ENCODE measurements at places on chromosomes 13 and 19.

DNA sequence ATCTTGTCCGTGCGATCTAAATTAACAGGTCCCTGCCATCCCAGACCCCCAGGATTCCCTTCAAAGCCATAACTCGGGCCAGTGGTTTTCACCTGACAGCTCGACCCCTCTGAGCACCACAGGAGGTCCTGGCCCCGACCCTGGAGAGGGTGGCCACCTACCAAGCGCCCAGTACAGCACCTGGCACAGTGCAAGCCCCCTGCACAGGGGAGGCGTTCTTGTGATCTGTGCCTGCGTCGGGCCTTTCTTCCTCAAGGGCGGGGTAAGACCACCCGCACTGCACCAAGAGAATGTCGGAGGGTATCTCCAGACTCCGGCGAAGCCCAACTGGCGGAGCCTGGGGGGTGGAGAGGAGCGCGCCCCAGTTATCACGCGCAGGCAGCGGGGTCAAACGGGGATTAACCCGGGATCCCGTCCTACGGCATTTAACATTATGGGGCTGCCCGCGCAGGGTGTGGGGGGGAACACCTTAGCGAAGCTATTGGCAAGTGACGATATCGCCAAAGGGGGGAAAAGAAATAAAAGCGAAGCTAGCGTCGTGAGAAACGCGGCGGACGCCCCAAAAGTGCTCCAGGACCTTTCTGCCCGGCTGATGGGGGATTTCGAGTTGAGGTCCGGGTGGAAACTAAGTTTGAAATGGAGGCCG, 1.3 kb upstream of the HNRNPL start:
- no peak for DNase-seq

DNA sequence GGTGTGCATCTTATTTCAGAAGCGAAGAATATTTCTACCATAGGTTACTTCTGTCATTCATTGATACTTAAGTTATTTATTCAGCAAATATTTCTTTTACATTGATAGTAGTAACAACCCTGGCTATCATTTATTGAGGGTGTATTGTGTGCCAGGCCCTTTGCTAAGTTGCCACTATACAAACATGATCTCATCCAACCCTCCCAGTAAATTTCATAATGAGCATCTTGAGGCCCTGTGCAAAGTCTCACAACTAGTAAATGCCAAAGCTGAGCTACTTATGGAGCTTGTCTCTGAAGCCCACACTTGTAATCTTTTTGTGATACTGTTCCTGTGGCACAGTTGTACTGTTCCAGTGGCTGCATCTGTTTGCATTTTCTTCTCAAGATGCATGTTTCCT, 36.1 kb downstream of the RNASEH2B start:
- DNase-seq: no peak

DNA sequence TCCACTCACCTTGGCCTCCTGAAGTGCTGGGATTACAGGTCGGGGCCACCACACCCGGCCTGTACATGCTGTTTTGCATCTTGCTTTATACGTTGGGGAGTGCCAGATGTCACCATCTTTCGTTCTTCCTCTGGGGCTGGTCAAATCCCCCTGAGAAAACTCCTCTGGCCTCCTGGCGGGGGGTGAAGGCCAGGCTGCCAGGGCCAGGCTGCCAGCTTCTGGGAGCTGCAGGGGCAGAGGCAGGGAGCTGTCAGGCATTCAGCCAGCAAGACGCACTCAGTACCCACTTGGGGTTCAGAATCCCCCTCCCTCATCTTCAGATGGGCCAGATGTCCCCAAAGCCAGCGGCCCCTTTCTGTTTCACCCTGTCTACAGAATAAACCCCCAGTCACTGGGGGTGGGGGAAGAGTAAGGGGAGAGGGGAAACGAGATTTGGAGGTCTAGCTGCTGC, 16.1 kb downstream of the ZSWIM9 start:
- no peak for DNase-seq

DNA sequence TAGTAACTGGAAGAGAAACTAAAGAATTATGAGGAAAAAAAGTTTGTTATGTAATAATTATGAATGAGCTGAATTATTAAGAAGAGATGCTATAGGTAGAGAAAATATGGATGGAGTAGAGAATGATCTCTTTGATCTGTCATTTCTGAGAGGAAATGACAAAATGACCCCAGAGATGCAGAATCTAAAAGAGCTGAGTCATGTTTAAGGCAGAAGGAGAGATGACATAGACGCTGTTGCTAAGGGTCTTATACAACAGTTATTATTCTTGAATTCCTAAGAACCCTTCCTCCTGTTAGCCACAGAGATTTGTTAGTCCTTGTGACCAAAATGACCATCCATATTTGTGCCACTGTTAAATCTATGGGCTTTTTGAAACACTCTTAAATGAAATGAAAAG, 58.3 kb upstream of the FREM2 start:
- DNase-seq: no peak

DNA sequence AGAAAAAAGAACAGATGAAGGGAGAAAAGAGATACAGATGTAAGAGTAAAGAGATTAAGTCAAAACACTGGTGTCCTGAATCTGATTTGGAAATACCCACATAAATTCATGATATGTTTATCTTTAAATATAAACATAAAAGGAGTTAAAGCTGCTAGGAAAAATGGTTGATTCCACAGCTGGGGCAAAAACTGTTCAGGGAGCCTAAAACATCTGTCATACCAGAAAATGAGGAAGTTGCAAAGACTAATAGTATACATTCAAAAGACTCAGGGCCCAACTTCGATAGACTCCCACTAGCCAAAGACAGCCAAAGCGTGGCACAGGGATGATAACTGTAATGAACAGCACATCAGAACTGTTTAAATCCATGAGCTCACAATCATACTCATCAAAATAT, 62.0 kb downstream of the ABCC4 start:
- DNase-seq: no peak

- DNase-seq: no peak
These were observed 12.4 kb downstream of the CEBPG start for GRCh38 chr19:33385956-33386355.

DNA sequence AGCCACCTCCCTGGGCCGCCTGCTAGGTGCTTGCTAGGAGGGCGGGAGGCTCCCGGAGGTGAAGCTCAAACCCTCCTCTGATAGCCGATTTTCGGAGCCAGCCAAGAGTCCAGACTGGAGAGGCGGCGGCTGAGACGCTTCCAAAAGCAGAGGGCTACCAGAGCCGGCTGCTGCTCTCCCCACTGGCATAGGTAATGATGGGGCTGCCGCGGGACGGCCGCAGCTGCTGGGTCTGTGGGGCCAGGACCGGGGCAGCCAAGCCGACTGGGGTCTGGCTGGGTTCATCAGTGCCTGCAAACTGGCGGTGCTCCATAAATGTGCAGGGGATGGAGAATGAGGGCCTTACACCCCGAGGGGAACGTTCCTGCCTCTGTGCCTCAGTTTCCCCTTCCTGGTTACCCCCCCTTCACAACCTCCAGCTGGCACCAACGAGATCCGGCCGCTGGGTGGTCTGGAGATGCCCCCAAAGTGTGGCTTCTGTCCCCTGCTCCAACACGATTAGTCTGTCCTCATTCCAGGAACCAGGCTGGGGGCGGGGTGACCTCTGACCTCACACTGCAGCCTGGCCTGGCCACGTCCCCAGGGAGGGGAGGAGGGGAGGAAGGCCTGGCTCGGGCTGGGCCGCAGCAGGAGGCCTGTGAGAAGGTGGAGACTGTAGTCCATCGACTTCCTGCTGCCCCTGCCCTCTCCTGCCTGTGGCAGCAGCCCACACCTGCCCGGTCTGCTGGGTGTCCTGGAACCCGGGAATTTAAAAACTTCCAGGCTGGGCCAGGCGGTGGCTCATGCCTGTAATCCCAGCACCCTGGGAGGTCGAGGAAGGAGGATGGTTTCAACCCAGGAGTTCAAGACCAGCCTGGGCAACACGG, 3.8 kb upstream of the WDR18 start:
- DNase-seq: no peak

- no peak for DNase-seq
These were observed 126.9 kb downstream of the SIPA1L3 start for GRCh38 chr19:38033658-38034491.

DNA sequence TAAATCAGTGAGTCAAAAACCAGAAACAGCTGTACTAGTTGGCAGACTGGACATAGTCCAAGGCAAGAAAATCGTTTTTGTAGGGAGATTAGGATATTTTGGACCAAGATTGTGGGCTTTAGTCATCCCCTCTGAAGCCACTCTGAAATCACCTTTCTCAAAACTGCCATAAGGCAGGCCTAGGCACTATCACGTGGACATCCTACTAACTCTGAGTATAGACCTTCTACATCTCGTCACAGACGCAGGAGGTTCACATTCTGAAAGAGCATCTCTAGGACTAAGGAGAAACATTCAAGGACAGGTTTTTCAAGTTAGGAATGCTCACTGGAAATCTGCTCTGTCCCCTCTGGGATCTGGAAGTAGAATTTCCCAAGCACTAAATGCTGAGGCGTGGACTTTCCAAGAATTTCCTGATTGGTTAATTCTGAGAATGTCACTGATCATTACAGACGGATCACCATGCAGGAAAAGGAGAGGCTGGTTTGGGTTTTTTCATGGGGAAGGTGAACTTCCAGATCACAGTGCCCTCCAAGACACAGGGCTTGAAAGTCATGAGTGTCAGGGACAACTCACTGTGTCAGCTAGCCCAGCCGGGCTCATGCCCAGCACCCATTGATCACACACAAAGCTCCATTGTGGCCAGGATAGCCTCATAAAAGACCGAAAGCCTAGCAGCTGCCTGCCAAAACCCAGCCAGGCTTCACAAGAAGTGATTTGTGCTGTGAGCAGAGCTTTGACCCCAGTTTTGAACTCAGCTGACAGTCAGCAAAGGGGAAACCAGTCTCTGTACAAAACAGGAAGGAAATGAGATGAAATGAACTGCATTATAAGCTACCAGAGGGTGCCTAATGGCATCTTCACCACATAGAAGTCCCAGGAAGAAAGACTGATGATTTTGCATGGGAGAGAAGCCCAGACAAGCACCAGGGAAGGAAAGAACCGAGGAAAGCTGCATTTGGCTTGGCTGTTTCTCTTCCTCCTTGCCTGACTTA, 2.7 kb upstream of the RUBCNL start:
- DNase-seq: no peak

- peak; percentile 52 for DNase-seq
These were observed 8.1 kb downstream of the STK11 start for GRCh38 chr19:1213391-1214286.

DNA sequence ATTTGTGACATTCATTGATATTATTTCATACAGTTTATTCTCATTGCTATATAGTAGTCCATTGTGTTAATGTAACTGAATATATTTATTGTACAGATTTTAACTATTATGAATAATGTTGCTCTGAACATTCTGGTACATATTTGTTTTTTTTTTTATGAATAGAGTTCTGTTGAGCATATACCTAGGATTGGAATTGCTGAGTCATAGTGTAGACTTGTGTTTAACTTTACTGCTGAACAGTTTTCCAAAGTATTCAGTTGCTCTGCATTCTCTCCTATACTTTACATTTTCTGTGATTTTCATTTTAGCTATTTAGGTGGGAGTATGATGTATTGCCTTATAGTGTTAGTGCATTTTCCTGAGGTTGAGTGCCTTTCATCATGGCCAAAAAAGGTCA, 97.5 kb downstream of the MAB21L1 start:
- DNase-seq: no peak

DNA sequence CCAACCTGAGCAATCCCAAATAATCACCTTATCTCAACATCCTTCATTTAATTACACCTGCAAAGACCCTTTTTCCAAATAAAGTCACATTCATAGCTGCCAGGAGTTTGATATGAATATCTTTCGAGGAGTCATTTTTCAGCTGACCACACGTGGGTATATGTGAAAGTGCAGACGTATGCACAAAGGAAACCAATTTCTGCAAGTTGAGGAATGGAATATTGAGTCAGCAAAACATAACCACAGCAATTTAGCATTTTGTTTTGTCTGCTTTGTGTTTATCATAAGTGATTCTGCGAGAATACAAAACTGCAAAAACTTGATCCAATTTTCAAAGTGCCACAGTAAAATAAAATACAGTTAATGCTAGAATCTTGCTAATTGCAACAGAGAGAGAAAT, 295.9 kb downstream of the SUCLA2 start:
- no peak for DNase-seq

DNA sequence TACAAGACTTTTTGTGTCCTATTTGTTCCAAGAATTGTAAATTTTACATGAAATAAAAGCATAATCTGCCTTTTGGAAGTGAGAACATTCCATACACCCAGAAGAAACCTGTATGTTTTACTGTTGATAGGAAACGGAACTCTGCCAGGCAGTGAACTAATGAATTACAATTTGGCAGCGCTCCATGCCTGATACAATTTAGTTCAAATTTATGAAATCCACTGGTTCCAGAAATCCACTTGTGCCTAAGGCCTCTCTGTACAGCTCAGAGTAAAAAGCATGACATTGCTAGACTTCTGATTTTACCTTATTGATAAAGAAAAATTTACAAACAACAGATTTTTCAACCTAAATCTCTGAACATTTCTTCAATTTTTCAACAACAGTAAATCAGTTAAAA, 78.1 kb downstream of the PCDH9 start:
- no peak for DNase-seq

DNA sequence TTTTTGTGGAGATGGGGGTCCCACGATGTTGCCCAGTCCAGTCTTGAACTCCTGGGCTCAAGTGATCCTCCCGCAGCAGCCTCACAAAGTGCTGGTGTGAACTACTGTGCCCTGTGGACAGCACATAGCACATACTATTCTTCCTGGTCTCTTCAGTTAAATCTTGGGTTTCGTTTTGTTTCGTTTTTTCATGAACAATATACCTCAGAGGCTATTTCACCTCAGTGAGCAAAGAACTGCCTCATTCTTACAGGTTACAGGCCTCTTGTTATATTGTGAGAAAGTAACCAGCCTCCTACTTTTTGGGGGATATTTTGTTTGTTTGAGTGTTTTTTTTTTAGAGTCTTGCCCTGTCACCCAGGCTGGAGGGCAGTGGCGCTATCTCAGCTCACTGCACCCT, 1.3 kb upstream of the C3 start:
- no peak for DNase-seq
